ENCODE measurements at places on chromosomes 6 and 20.

- DNase-seq: no peak
Observed at GRCh38 chr6:147063469-147064031, 140.7 kb upstream of the STXBP5 start.

DNA sequence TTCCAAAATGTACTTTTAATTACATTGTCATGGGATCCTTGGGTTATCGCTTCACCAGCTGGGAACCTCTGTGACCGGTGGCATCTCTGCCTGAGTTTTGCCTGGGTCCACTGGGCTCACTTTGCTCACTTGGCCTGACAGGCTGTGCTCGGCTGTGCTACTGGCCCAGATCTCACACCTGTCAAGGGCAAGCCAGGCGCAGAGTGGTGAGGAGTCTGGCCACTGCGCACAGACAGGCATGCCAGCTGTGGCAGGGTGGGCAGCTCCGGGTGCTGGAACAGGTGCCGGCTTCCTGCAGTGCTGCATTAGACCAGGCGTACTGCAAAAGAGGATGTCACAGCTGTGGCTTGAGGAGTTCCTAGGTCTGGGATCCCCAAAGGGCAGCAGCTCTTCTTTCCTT lies 489.8 kb downstream of the TENT5A start:
- DNase-seq: no peak

DNA sequence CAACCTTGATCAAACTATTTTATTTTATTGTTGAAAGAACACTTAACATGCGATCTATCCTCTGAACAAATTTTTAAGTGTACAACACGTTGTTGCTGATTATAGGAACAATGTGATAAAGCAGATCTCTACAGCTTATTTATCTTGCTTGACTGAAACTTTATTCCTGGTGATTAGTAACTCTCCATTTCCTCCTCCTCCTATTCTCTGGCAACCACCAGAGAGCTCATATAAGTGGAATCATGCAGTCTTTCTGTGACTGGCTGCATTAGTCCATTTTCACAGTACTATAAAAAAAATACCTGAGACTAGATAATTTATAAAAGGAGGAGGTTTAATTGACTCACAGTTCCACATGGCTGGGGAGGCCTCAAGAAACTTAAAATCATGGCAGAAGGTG lies 218.1 kb downstream of the LRFN2 start:
- DNase-seq: no peak

- no peak for DNase-seq
Observed at GRCh38 chr6:150654608-150655007, 54.9 kb downstream of the PLEKHG1 start.

DNA sequence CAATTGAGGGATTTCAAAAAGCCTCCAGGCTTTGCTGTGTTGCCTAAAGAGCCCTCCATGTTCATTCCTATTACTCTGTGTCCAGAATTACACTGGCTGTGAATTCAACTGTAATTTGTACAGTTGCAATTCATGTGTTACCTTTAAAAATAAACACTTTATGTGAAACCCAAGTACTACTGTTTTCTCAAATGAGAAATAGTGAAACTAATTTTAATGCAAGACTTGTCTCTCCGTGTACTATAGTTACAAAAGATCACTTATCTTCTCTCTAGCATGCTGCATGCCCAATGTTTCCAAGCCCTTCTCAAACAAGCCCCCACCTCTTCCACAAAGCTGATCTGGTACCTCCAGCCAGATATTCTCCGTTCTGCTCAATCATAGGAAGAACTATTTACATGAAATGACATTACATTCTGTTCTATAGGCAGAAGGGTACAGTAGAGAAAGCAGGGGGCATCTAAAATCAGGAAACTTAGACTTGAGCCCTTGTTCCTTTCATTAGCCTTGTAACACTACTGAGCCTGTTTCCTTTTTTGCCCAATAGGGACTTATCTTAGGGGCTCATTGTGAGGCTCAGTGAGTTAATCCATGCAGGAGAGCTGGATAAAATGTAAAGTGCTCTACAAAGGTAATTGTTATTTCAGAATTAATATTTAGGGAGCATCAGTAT lies 12.3 kb upstream of the COL9A1 start:
- no peak for DNase-seq

DNA sequence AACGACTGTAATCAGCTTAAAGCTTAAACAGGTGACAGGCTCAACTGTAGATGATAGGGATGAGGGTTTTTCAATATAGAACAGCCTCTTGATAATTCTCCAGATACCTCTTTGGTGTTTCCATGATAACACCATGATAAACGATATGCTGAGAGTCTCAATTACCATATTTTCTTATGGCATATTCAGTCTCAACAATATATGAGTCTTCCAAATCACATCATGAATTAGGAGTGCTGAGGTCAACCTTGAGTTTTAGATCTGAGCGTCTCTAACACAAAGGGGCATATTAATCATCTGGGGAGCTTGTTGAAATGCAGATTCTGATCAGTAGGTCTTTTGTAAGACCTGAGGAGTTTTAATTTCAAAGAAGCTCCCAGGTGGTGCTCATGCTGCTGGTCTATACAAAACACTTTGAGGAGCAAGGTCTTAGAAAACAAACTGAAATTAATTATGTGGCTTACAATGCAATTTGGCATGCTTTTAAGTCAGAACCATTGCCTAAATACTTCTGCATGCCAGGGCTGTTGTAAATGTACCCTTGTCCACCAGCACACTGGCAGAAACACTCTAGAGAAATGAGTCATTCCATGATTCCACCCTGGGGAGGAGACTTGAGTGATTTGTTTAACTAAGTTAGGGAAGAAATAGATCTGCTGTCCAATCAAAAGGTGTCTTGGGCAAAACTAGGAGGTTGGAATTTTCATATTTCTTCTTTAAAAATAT lies 49.6 kb downstream of the PTCHD4 start:
- DNase-seq: no peak

DNA sequence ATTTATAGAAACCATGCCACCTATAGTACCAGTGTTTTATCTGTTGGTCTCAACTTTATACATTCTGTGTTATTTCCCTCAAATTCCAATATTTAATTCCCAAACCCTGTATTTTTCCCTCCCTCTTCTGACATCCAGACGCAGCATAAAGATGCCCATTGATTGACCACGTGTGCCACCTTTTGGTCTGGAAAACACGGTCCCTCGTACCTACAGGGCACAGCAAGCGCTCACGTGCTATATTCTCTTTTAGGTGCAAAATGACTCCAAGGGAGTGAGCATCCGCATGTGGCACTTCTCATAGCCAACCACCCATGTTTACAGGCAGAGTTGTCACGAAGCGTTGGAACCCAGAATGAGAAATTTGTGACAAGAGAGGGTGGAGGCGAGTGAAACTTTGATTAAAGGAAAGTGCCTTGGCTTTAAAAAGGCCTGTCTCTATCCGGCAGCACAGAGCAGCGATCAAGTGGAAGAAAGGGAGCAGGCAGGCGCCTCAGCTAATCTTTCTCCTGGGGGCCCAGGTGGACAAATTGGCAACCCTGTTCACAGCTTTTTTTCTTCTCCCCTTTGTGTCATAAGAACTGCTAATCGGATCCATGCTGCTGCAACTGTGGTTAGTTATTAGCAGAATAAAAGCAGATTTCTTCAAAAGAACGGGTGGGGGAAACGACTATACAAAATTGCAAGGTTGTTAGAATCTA lies 225.9 kb downstream of the TMEM242 start:
- no peak for DNase-seq

DNA sequence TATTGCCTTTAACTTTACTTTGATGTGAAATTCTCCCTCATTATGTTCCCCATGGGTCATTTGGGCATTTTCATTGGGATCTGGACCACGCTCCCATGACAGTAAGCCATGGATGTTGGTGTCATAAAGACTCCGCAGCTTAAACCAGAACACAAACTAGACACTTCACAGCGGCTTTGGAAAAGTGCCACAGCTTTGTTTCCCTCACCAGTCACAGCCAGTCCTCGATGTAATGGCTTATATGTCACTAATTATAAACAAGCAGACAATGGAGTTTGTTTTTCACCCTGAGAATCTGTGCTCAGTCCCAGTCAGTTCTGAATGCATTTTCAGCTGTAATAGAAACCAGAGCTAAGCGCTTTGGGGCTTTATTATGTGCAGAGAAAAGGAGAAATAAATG lies 23.2 kb upstream of the DAAM2 start:
- DNase-seq: peak; percentile 90

DNA sequence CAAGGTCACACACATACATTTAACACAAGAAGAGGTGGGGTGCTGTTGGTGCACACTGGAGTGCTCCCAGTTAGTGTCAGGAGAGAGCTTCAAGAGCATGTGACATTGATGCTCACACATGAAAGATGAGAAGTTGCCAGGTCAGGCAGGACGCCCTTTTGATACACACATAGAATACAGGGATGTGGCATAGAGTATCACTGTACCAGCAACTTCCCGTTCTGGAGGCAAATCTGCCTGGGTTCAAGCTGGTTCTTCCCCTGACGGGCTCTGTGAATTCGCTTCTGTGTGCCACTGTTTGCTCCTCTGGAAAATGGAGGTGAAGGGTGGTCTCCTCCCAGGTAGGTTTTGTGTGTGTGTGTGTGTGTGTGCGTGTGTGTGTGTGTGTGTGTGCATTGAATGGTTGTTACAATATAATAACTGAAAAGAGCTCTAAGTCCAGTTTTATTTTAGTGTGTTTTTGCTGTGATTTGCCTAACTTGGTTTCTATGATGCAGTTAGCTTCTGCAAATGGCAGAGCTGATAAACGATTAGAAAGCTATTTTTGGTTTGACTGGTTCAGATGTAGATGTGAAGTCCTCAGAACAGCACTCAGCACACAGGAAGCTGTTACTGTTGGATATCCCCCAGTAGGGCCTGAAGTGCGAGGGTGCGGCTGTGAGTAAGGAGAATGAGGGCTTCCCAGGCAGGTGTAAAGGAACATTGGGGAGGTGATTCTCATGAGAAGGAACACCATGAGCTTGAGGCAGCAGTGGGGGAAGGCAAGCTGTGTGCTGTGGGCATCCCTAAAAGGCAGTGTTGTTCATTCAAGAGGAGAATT lies 53.4 kb downstream of the HIVEP1 start:
- DNase-seq: no peak

GRCh38 chr6:71446470-71446869 lies 157.9 kb downstream of the OGFRL1 start:
- no peak for DNase-seq

DNA sequence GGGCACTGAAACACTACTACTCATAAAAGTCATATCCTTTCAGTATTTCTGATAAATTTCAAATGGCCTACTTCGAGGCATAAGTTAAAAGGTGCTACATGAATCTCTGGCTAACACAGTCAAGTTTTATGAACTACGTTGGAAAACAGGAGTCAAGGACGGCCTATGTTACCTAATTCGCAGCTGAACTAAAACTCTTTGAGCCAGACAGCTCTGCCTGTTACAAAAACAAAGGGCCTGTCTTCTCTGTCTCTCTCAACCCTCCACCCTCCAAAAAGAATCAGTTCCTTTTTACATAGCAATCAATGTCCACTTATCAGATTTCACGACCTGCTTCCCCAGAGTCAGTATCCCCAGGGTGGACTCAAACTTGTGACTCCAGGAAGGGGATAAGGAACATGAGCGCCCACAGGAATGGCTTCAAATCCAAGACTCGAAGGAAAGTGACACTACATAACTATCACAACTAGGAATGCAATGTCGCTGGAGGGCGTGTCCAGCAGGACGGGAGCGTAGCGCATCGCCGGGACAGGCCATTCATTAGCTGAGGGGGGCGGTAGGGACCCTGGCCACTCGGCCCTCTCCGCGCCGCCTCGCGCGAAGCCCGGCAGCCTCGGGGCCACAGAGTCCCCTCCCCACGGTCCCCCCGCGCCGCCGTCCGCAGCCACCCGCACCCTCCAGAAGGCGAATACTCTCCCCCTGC lies 591 bp downstream of the IBTK start:
- peak; percentile 60 for DNase-seq

- peak; percentile 19 for DNase-seq
Observed at GRCh38 chr20:20824924-20825584, 112.6 kb upstream of the RALGAPA2 start.

DNA sequence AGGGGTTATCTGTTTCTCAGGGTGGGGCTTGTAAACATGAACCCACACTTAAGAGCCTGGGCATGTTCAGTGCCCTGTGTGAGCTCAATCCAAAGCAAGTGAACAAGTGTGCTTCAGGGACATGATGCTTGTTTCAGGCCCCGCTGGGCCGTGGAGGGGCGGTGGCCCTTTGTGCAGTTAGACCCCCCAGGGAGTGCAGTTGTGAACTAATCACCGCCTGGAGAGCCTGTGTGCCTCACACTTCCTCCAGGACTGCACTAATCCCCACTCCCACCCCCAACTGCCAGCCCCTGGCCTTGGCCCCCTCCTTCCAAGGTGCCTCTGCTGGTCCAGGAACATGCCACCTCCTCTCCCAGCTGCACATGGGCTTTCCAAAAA lies 58.1 kb downstream of the RREB1 start:
- DNase-seq: no peak

DNA sequence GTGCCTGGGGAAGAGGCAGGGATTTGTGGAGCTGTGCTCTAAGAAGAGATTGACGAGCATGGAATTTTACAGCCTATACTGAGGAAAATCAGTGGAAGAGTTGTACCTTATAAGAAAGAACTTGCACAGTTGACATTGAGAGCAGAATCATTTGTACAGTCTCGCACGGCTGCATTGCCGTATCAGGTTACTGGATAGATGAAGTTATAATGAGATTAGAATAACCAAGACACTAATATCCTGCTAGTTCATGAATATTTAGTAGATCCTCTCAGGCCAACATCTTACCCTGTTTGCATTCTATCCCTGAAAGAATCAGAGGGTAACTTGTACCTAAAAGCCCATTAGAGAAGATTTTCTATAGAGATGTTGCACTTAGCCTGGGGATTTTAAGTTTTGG lies 447.1 kb downstream of the PREX1 start:
- no peak for DNase-seq

DNA sequence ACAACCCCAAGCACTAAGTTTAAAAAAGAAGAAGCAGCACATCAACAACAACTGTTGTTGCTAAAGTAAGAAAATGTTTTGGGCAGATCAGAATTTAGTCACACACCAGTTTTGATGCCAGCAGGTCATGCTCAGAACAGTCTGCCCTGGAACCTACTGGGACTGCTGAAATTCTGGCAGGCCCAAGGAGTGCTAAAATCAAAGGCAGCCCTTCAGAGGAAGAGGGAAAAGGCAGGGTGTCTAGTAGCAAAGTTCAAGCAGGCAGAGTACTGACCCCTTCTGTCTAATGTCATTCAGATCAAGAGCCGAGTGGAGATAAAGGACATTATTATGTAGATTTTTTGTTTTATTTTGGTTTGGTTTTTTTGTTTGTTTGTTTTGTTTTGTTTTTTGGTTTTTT lies 96.6 kb upstream of the LOC128125822 start:
- DNase-seq: no peak

Measured in hippocampal formation (tissue), 2 donors.